ENCODE measurements at places on chromosomes 3 and 15.

GRCh38 chr15:97521381-97522285 lies 438.9 kb upstream of the ARRDC4 start:
- no peak for DNase-seq

- no peak for DNase-seq
These were observed 32.6 kb upstream of the NOX5 start for GRCh38 chr15:68981941-68982340.

GRCh38 chr3:161545824-161546223 lies 49.2 kb downstream of the OTOL1 start:
- DNase-seq, result no peak

- no peak for DNase-seq
These were observed 984 bp downstream of the PLSCR4 start for GRCh38 chr3:146249921-146250320.

- no peak for DNase-seq
These were observed 37.8 kb downstream of the LARS2 start for GRCh38 chr3:45426161-45426560.

- no peak for DNase-seq
These were observed 1.2 kb upstream of the UBP1 start for GRCh38 chr3:33441225-33441976.

DNA sequence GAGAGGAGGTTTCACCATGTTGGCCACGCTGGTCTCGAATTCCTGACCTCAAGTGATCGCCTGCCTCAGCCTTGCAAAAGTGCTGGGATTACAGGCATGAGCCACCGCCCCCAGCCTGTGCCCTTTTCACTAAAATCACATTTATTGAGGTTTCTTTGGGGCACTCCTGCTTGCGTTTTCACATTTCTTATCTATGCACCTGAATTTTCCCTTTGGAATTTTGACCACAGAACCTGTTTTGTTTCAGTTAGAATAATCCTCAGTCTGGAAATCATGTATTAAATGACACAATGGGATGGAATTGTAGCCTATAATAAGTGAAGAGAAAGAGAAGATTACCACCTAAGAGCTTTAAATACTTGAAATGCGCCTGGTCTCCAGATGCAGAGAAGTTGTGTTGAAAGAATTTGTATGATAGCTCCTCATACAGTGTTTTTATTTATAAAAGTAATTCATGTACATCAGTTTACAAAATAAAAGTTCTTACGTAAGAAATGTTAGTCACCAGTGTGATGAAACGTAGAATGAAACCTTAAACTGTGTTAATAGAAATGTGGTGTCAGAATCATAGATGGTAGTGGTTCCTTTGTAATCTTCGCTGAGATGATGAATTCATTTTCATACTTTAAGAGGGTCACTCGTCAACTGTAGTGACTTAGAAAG lies 107.0 kb downstream of the TCF12 start:
- no peak for DNase-seq

DNA sequence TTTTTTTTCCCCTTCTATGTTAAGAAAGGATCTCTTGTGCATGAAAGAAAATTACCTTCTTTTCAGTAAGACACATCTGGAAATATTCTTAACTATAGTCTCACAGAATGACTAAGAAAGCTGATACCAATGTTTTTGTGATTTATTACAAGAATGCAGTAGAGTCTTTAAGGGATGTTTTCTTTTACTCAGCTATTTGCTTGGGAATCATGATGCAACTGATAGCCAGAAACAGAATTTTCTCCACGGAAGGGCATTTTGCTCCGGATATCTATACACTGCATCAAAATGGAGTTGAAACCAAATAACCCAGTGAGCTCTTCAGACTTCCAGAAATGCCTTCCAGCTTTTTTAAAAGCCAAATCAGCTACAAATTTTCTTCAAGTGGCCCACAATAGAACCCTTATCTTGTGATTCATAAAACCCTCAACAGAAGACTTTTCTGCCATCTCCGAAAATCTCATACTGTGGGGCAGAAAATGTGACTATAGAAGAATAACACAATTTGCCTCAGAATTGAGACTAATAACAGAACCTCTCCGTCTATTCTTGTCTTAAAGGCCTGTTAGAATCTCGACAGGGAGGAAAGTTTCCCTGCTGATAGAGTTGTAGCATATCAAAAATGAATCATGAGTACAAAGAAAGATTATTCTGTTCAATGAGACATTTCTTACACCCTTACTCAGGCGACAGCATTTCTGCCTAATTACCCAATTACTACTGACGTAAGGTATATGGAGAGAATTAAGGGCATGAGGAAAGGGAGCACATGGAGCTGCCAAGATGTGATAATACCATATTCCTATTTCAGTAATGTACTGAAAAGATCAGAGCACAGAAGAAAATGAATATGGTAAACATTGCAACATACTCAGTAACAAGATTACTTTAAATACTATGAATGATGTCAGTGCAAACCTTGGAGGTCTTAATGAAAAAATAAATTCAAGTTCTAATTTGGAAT lies 900.1 kb downstream of the ROBO1 start:
- no peak for DNase-seq

DNA sequence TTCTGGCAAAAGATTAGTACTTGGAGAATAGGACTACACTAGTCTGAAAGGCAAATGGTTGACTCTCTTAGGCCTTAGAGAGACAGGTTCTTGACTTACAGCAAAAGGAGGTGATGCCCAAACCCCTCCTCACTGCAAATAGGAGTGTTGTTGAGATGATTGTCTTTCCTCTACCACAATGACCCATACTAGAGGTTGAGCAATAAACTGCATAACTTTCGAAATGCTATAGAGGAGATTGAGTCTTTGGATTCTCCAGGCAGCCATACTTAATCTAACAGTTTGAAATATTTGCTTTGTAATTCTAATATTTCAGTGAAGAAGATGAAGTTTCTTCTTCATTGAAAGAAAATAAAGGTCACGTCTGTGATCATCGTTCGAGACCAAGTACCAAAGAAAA lies 498.5 kb upstream of the GBE1 start:
- DNase-seq, result no peak

DNA sequence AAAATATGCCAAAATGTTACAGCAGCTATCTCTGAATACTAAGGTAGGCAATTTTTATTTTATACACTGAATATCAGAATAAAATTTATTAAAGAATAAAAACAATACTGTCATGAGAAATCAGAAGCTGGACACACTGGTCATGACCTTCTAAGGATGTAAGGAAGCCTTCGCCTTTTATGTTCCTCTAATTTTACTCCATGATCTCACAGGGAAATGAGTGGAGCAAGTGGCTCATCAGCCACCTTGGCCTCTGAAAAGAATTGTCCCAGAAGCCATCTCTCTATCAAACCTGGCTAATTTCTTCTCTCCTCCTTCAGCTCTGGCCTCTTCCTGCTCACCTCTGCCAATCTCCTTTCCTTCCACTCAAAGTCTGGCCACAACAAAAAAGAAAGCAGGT lies 48.6 kb downstream of the THRB start:
- DNase-seq, result no peak

DNA sequence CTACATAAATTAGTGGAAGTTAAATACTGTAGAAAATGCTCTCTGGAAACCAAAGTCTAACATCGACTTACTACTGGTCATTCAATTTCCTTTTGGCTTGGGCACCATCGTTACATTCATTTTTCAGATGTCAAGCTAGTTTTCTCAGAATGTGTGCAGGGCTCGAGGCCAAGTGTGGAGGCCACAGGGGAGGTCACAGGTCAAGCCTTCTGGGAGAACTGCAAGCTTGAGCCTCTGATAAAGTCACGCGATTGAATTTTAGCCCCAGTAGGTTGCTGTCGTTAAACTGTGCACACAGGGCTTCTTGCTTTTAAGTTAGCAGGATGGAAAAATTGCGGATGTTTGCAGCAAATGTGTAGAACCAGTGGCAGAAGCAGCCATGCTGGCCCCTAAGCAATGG lies 182.2 kb downstream of the APBA2 start:
- no peak for DNase-seq

All from stimulated activated CD4-positive, alpha-beta T cell treated with anti-CD3 and anti-CD28 coated beads, Interleukin-15, amount 100 ng/mL, for 1 hour (primary cell).